ENCODE measurements at places on chromosomes 2 and 18.
A peak's percentile ranks its signal among the peaks of the same experiment; 100 is the strongest.

DNA sequence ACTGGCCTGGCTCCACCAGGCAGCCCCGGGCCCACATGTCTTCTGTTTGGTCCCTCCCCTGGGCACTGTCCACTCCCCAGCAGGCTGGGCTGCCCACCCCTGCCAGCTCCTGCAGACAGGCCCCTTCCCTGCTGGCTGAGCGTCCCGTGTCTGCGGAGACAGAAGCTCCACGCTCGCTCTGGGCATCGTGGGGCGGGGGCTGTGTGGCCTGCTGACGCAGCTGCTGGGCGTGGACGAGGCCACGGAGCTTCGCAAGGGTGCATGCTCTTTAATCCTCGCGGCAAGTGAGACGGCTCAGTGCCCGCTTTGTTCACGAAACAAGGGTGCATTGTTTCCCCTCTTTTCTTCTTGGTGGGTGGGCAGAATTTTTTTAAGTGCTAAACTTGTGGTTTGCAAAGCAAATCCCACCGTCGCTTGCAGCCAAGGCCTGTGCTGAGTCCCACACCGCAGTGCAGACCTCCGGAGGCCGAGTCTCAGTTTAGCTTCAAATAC lies 132.8 kb upstream of the CTDP1 start:
- no peak for DNase-seq

DNA sequence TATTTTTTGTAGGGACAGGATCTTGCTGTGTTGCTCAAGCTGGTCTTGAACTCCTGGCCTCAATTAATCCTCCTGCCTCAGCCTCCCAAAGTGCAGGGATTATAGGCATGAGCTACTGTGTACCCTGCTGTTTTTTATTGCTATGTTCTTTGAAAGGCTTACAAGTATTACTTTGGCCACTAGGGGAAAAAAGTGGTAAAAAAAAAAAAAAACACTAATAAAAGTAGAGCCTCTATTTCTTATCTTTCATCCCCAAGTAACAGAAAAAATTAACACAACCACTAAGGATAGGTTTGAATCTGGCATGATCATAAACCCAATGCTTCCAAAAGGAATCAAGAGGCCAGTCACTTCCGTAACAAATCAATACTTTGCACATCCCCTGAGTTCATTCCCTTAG lies 11.6 kb downstream of the NOL10 start:
- no peak for DNase-seq

GRCh38 chr2:108325756-108326155 lies 37.1 kb downstream of the SULT1C2 start:
- no peak for DNase-seq

DNA sequence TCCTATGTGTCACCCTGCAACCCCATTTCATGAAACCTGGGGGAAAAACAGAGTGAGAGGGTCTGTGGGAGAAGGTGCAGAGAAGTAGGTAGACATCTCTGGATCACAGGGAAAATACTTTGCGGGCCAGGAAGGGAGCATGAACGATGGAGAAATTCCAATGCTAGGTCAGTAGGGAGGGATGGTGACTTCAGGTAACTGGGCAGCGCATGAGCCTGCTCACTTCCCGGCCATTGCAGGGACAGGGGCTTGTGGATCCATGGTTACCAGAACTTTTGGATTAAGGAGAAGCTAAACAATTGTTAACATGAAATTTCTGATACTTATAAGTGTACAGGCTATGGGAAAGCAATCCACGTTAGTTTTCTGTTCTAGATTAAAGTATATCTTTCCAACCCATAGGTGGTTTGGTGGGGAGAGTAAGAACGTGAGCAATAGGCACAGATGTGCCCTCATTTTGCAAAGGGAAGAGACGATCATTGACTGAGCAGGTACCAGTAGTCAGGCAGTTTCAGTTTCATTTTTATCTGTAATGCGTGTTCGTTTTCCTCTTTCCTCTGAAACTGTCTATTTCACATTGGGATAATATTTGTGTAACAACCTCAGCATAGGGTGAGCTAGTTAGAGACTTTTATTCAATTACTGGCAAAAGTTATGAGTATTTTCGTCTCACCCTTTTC lies 65.0 kb downstream of the NYAP2 start:
- DNase-seq: no peak

- no peak for DNase-seq
Observed at GRCh38 chr2:62050456-62051045, 145.1 kb downstream of the COMMD1 start.

DNA sequence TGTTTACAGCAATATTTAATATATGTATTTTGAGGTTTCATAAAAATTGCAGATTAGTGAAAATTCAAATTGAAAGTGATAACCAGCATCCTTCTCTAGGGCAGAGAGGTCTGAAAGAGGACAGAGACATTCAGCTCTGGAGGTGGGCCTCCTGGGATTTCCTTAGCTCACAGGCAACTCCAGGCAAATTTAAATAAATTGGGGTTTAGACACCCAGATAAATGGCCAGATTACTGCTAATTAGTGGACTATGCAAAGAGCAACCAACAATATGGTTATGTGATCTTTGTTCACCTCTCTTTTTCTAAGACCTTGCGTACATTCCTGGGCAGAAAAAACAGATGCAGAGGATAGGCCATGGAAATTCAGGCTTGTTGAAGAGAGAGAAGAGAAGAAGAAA lies 1282.8 kb upstream of the ACVR2A start:
- no peak for DNase-seq

GRCh38 chr2:227407591-227408151 lies 19.9 kb upstream of the SCYGR1 start:
- no peak for DNase-seq

- no peak for DNase-seq
Observed at GRCh38 chr2:118121986-118122524, 33.8 kb downstream of the INSIG2 start.

GRCh38 chr18:74498712-74499627 lies 2.8 kb downstream of the CNDP2 start:
- DNase-seq: peak; percentile 70

- DNase-seq: no peak
Observed at GRCh38 chr2:102481931-102482330, 8.9 kb downstream of the SLC9A4 start.

DNA sequence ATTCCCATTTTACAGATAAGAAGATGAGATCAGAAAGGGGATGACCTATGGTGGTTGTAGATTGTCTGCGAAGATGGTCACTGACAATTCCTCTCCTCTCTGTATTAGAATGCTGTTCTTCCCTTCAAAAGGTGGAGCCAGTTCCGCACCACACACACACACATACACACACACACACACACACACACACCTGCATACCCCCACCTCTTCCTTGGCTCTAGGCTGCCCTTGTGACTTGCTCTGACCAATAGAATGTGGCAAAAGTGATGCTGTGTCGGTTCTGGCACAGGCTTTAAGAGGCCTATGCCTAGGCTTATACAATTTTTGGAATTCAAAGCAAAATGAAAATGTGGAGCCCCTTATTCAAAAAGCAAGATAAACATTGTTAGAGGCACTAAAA lies 88.0 kb downstream of the ZFP36L2 start:
- no peak for DNase-seq

DNA sequence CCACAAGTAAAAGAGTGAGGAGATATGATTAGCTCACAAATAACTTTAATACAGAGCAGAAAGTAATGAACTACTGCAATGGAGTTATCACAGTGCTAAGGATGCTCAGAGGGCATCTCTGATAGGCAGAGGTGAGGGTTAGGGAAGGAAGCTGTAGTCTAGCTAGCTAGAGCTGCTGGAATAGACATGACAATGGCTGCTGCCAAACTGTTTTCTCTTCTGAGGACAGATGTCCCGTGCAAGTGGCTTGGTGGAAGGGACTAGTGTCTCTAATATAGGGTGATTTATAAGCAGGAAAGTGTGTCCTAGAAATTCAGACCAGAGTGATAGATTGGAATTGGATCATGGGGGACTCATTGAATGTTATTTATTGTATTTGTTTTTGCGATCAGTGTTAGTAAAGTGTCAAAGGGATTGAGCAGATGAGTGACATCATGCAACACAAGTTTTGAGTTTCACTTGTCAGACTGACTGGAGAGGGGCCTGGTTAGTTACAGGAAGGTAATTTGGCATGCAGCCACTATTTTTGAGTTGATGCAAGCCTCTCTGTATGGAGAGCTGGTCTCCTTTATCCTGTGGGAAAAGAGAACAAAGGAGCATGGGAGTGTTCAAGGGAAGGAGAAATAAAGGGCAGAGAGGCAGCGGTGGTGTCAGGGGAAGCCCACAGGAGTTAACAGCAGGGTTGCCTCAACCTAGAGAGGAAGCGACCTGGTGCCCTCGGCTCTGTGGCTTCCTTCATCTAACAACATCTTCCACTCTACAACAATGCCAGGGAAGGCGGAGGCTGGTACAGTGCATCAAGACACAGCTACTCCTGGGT lies 1.9 kb downstream of the CTLA4 start:
- peak; percentile 36 for DNase-seq

- DNase-seq: no peak
Observed at GRCh38 chr2:122451040-122451439, 695.6 kb downstream of the TSN start.

- DNase-seq: no peak
Observed at GRCh38 chr18:12406371-12407111, 1.2 kb upstream of the PRELID3A start.

GRCh38 chr2:105796131-105796638 lies 51.5 kb downstream of the NCK2 start:
- no peak for DNase-seq

GRCh38 chr2:169900686-169901085 lies 73.4 kb downstream of the UBR3 start:
- no peak for DNase-seq

DNA sequence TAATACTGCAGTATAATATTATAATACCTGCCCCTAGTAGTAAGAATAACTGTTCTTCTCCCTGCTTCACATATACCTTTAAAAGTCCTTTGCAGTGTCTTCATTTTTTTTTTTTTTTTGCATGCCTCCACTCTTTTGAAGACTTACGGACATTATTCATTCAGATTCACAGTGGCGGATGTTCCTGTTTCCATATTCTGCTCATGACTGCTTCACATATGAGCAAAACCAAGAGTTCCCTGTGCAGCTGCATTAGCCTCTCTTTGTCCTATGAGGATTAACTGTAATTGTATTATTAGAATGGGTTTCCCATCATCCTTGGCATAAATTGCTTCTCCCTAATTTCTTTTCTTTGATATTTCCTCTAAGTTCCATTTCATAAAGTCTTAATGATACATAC lies 12.8 kb downstream of the IL18RAP start:
- DNase-seq: no peak

DNA sequence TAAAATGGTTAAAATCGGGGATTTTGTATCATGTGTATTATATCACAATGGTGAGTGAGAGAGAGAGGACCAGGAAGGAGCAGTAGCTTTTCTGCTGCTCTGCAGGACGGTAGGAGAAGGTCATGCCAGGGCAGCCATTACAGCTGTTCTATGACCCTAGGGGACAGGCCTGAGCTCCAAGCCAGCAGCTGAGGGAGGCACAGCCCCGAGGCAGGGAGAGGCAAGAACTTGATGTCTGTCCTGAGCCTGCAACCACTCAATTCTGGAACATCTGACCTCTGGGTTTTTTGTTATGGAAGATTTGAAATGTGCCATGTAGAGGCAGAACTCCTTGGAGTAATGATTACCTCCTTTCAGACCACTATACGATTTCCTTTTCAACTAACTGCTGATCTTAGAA lies 135.8 kb upstream of the SH3BP4 start:
- no peak for DNase-seq

- no peak for DNase-seq
Observed at GRCh38 chr18:71673498-71673897, 870.6 kb downstream of the CBLN2 start.

- DNase-seq: no peak
Observed at GRCh38 chr2:105521616-105522015, 122.8 kb upstream of the FHL2 start.

DNA sequence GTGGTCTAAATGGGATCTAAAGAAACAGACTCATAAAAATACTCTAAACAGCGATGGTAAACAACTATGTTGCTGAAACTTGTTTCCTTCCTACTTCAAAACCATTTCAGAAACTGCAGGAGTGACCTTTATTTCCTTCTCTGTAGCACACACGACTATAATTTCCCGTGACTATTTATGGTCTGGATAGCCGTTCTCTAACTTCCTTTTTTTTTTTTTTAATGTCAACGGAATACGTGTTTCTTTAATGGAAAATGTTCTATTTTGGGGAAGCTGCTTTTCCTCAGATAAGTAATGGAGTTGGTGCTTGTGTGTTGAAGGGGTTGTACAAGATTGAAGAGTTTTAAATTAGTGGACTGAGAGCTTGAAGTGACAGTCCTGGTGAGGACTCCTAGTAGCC lies 224.1 kb downstream of the PHLPP1 start:
- DNase-seq: no peak

DNA sequence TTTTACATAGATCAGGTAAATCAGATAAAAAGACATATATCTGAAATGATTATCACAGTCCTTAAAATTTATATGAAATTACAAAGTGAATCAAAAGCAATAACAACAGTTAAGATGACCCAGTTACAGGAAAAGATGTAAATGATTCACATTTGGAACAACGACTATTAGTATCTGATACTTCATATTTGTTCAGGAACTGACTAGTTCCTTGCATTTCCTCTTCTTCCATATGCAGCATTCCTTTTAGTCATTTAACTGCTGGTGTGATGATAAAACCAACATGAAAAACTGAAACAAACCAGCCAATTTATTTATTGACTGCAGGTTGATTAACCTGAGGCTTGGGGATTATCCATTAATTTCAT lies 75.2 kb downstream of the RBMS1 start:
- no peak for DNase-seq

DNA sequence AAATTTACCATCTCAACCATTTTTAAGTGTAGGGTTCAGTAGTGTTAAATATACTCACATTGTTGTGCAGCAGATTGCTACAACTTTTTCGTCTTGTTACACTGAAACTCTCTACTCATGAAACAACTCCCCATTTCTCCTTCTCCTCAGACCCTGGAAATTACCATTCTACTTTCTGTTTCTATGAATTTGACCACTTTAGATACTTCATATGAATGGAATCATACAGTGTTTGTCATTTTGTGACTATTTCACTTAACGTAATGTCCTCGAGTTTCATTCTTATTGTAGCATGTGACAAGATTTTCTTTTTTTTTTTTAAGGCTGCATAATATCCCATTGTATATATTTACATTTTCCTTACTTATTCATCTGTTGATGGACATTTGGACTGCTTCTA lies 203.8 kb downstream of the PLCL1 start:
- DNase-seq: no peak

- DNase-seq: no peak
Observed at GRCh38 chr2:23617811-23618215, 232.8 kb downstream of the KLHL29 start.

GRCh38 chr18:23585007-23585871 lies 1.1 kb downstream of the NPC1 start:
- DNase-seq: no peak

DNA sequence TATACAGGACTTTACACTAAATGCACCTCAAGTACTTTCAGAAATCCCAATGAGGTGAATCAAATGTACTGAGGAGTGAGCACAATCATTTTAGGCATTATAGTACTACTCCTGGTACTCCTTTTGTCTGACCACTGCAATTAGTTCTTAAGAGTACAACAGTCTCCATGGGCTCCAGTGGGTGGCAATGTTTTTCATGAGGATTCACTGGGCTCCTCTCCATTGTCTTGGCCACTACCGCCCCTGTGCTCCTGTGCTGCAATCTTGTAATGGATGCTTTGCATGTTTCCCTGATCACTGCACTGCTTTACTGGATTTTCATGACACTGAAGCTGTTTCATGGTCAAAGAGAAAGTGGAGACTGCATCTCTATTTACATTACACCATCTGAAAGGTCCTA lies 268.5 kb upstream of the ZSWIM2 start:
- no peak for DNase-seq

All from activated CD4-positive, alpha-beta T cell treated with anti-CD3 and anti-CD28 coated beads for 1 hour (primary cell).